Left ventricle myocardium superior (tissue), 1 donor: ENCODE measurements at places on chromosomes 4 and X. TPM values are rescaled to one million over a fixed set of nuclear protein-coding genes. Genes with fewer than 3 reads are reported as not detected.

Gene ARSH
- not detected for total RNA-seq

Gene NKX3-2
- not detected for total RNA-seq

Gene ZRSR2
- total RNA-seq, result 7.3 TPM

Gene UCP1
- not detected for total RNA-seq

Gene PDE5A
- 7.6 TPM for total RNA-seq

Gene DCAF4L1
- total RNA-seq, result 0.32 TPM

Gene NLGN3
- total RNA-seq, result 0.92 TPM

Gene DIPK2B
- 20.8 TPM for total RNA-seq

Gene DGKQ
- total RNA-seq, result 3.6 TPM

Gene SFRP2
- 1.4 TPM for total RNA-seq

Gene AWAT2
- not detected for total RNA-seq

Gene MAMLD1
- 2.3 TPM for total RNA-seq

Gene ITIH6
- total RNA-seq, result not detected

Gene DOK7
- 35.5 TPM for total RNA-seq

Gene ASB9
- total RNA-seq, result 0.55 TPM

DNA sequence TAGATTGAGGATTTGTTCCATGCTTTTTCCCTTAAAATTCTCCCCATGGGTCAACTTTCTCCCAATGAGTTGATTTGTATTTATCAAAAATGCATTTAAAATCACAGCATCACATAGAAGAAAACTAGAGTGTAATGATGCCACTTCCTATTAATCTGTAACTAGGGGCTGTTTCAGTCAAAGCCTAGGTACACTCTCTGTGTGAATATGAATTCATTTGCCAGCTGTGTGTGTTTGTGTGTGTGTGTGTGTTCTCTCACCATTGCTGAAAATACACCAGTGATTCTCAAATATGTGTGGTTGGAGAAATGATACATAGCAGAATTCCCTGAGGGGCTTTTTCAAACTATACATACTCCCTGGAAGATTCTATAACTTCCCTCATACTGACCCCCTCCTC, 546.5 kb downstream of the KLHL13 start:
- no peak for DNase-seq

DNA sequence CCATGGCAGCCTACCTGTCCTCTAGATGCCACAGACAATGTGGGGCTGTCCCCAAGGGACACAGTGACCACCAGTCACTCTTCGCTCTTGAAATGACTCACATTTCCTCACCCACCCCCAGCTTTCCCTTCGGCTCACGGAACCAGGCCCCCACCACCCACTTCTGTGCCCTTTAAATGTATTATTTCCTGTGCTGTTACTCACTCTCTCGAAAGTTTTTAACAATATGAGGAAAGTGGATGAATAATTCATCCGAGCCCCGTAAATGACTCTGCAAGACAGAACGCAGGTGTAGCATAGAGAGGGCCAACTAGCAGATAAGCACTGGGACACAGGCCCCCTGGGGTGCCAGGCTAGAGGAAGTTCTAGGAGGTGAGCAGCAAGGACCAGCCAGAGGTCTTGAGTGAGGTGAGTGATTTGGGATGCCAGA, 179.5 kb upstream of the TBL1X start:
- no peak for DNase-seq

DNA sequence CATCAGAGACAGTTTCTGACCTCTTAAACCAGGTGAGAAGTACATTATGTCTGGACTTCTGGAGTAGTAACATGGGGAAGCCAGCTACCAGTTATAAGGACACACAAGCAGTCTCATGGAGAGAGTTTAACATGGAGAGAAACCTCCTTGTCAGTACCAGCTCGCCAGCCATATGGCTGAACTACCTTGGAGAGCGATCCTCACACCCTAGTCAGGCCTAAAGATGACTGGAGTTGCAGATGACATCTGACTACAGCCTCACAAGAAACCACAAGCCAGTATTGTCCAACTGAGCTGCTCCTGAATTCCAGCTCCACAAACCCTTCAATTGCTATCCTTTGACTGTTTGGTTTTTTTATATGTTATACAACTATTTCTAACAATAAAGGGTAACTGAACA, 49.8 kb downstream of the PDHA2 start:
- DNase-seq, result no peak

- DNase-seq, result no peak
Measured at GRCh38 chrX:136779346-136779781, 1.4 kb downstream of the ARHGEF6 start.

GRCh38 chr4:188107931-188108843, 1.2 kb downstream of the TRIML2 start:
- no peak for DNase-seq

DNA sequence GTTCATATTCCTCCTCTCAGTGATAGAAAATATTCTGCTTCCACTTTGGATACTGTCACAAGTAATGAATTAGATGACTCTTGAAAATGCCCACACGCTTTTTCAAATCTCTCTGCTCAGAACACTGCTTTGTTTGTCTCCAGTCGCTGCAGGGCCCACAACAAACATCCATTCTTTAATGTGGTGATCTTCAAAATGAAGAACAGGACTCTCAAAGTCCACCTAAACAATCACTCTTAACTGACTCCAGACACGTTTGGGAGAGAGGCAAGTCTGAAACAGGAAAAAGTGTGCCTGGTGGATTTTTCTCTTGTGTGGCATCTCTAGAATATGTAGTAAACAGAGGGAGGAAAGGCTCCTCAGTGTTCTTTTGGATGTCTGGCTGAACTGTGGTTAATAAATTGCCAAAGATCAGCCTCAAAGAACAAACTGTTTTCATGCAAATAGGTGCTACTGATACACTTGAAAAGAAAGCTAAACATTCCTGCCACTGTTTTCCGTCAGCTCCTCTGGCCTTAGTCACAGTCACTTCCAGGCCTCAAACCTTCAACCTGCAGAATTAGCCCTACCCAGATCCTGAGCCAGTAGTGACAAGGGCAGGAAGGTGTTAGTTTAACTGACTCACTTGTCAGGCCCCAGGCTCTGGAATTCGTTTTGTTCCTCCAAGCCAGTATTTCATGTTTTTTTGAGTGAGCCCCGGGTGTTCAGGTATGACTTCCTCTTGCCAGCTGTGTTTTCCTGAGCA, 259.6 kb upstream of the GPC4 start:
- no peak for DNase-seq

- no peak for DNase-seq
Measured at GRCh38 chr4:112130906-112131305, 14.3 kb upstream of the FAM241A start.

- DNase-seq, result no peak
Measured at GRCh38 chr4:23768541-23768940, 121.3 kb downstream of the PPARGC1A start.

GRCh38 chrX:122625821-122626220, 558.3 kb upstream of the GRIA3 start:
- no peak for DNase-seq

- no peak for DNase-seq
Measured at GRCh38 chr4:100898844-100899243, 381.0 kb upstream of the EMCN start.

DNA sequence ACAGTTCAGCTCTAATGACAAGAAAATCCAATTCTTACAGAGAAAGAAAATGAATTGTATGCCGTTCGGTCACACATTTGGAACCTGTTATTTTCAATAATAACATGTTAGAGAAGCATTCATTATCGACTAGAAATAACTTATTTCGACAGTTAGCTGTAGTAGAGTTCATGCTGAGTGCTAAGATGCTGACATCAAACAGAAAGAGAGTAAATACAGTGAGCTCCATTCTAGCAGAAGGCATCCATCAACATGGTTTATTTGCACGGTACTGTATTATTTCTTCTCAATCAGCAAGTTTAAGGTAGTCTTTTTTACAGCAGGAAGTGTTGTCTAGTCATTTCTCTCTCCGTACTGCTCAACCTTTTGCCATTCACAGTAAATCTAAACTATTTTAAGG, 732.1 kb downstream of the STIM2 start:
- no peak for DNase-seq

- DNase-seq, result no peak
Measured at GRCh38 chrX:47584714-47585113, 2.5 kb downstream of the TIMP1 start.

DNA sequence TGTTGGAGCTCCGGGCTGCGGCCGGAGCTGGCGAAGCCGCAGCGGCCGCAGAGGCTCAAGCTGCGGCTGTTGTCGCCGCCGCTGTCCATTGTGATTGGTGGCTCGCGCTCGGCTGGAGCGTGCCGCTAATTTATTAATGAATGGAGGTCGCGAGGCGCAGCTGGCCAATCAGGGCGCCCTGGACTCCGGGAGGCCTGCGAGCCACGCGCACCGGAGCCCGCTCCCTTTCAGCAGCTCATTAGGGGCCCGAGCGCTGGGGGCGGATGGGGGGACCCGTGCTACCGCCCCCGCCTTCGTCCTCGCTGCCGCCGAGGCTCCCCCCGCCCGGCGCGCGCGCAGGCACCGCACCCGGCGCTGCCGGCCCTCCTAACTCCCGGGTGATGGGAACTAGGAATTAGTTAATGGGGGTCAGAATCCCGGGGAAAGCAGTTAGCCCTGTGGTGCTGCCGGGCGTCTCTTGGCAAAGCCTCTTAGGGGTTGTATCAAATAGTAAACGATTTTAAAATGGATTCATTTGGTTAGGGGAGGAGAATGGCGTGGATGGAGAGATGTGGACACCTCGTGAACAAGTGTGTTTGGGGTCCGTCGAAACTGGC, 589 bp upstream of the NEUROG2 start:
- DNase-seq, result peak; percentile 36

- DNase-seq, result no peak
Measured at GRCh38 chr4:123246085-123246484, 150.5 kb upstream of the SPRY1 start.

- DNase-seq, result no peak
Measured at GRCh38 chr4:121978172-121978516, 26.3 kb upstream of the TRPC3 start.

- DNase-seq, result no peak
Measured at GRCh38 chrX:43019021-43019420, 241.1 kb upstream of the PPP1R2C start.

GRCh38 chr4:59973492-59973891, 1226.6 kb upstream of the ADGRL3 start:
- DNase-seq, result no peak

- DNase-seq, result peak; percentile 27
Measured at GRCh38 chr4:2804449-2804972, 11.6 kb downstream of the SH3BP2 start.

DNA sequence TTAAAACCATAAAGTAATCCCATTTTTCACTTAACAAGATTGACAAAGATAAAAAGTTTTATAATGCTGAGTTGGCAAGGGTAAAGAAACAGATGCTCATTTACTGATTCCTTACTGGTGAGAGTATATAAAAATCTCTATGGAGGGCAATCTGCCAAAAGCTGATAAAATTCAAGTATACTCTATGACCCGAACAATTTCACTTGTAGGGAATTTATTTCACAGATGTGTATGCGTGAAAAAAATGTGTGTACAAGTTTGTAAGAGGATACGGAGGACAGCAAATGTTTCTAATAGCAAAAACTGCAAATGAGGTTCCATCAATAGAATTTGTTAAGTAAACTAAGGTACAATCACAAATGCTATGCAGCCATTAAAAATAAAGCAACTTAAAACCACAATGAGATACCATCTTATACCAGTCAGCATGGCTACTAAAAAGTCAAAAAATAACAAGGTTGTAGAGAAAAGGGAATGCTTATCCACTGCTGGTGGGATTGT, 23.4 kb downstream of the DHX15 start:
- DNase-seq, result no peak

GRCh38 chrX:41009850-41010846, 75.1 kb upstream of the USP9X start:
- peak; percentile 84 for DNase-seq

- DNase-seq, result no peak
Measured at GRCh38 chrX:50799531-50799961, 14.4 kb downstream of the SHROOM4 start.
